ENCODE measurements at places on chromosomes 5 and 9.

DNA sequence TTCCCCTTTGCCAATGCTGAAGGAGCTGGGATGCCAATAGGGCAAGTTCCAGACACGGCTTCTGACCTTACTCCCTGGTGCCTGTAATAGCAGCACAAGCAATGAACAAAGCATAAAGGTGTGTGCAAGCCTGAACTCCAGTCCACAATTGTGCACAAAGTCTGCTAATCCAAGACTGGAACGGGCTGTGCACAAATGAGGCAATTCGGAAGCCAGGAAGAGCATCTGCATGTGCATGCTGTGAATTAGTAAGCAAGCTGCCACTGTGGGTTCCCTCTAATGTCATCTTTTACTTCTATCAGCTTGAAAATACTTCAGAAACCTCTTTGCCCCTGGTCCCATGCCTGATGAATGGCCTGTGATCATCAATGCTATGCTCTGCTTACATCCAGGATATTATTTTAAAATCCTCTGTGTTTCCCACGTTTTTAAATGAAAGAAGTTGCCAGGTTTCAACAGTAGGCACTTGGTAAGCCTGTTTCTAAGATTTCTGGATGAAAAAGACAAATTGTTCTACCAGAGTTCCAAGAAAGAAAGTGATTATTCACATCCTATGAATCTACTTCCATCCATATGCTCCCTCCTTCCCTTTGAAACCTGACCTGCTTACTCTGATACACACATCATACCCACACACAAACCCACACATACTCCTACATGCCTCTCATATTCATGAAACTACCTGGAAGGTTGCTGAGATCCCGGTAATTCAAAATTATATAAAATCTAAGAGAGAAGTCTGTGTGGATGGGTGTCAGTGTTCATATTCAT is 165.7 kb downstream of the KCTD16 start:
- DNase-seq, result no peak

DNA sequence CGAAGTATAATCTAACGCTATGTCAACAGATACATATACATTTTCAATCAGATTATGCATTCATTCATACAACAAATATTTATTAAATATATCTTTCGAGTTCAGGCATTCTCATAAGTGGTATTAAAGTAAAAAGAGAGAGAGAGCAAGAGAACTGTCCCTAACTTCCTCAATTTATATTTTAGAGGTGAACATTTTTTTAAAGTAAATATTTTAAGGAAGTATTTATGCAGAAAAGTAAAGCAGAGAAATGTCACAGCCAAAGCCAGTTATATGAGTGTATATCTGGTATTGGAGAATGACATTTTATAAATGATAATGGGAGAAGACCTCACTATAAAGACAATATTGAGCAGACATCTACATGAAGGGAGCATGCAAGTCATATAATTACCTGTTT is 667.3 kb upstream of the CDH9 start:
- DNase-seq, result no peak

DNA sequence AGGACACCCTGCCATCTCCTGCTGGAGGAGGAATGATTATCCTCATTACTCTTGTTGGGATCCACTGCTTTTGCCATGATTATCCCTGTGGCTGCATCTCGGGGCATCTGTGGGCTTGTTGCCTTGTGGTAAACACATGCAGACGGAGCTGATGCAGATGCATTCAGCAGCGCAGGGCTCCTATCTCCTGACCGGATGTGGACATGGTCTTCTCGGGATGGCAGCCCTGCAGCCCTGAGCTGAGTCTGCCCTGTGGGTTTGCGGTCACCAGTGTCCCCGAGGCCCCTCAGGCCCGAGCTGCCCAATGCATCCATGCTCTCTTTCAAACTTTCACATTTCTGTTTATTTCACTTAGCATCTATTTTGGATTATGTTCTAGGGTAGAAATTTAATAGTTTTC is 250.4 kb upstream of the IRX1 start:
- no peak for DNase-seq

DNA sequence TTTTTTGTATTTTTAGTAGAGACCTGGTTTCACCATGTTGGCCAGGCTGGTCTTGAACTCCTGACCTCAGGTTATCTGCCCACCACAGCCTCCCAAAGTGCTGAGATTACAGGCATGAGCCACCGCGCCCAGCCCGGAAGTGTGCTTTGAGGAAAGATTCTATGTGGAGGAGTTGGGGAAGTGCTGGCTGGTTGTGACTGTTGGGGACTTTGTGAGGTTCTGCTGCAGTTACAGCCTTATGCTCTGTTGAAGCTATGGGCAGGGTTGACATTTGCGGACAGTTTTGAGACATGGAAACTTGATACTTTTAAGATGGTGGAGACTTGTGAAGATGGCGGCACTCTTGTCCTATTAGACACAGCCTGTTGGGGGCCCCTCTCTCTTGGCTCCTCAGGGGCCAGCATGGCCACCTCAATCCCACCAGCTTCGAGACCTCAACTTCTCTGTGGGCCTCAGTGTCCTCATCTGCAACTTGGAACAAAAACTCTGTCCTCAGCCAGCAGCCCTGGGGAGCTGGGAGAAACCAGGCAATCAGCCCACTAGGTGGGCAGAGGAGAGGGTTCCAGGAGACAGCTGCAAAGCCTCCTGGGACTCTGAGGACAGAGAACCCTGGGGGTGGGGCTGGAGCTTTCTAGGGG is 24.9 kb downstream of the C9orf50 start:
- DNase-seq, result peak; percentile 65

GRCh38 chr5:125411744-125412560 is 665.5 kb upstream of the ZNF608 start:
- no peak for DNase-seq

DNA sequence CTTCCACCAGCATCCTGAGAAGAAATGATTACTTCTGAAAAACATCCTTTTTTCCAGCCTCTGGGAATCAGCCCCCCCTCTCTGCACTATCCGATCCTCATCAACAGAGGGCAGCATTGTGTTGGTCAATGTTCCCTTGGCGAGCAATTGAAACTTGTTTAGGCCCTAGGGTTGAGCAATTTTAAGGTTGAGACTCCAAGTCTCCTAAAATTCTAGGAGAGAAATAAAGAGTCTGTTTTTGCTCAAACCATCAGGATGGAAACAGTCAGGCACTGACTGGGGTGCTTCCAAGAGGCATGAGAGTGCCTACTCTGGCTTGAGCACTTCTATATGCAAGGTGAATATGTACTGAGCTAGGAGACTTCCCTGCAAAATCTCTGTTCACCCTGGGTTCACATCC is 12.4 kb upstream of the CYFIP2 start:
- DNase-seq, result peak; percentile 79

- no peak for DNase-seq
These were observed 116.9 kb upstream of the SPOCK1 start for GRCh38 chr5:137616046-137616445.

- DNase-seq, result peak; percentile 54
These were observed 27.1 kb downstream of the LARP1 start for GRCh38 chr5:154782326-154782725.

DNA sequence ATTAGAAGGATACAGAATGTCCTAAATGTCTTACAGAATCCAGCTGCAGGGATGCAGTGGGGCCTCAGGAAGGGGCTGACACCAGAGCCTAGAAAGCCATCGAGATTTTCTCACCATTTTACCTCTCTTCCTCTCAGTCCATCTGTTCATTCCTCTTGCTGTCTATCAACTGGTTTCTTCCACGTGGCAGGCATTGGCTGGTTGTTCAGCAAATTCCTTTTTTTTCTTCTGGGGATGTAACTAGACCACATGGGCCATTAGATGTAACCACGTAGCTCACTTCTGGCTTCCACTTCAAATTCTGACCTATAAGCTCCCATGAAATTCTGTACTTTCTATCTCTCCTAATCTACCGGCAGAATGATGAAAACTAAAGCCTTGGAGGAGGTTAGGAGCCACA is 93.6 kb upstream of the MTAP start:
- DNase-seq, result no peak

GRCh38 chr5:180142021-180142765 is 66.8 kb downstream of the RASGEF1C start:
- DNase-seq, result no peak

GRCh38 chr5:63233911-63234310 is 655.3 kb downstream of the LRRC70 start:
- no peak for DNase-seq

- DNase-seq, result no peak
These were observed 39.9 kb downstream of the ATG10 start for GRCh38 chr5:82011761-82012160.

DNA sequence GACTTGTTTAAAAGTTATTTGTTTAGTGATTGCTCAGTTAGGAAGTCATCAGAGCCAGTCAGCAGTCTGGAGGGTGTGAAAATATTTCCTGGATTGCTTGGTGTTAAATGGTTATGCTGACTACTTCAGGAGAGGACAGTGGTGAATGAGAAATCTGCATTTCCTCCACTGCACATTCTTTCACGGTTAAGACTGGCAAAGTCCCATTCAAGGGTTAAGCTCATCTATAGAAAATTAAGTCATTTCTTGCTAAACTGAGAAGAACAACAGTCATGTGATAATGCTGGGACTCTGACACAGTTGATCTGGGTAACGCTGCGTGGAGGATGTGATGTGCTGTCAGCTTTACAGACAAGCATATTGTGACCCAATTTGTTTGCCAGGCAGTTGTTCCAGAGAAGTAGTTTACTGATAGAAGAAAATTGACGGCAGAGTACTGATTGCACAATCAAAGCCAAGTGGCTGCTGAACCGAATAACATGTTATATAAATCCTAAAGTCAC is 80.4 kb downstream of the GRAMD2B start:
- no peak for DNase-seq

GRCh38 chr9:19732441-19732951 is 56.3 kb downstream of the SLC24A2 start:
- no peak for DNase-seq

DNA sequence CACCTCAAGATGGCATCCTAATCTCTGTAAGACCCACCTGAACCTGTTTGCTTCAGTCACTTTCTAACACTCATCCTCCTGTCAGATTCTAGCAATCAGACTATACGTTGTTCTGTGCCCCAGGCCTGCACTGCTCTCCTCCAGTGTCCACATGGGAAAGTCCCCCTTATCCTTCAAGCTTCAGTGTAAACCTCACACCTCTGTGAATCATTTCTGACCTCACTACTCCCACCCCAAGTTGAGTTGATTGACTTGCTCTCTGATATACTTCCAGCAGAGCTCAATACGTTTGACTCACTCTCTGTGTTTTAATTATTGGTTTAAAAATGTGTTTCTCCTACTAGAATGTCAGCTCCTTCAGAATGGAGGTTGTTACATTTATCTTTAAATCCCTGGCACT is 240.2 kb downstream of the FBXL17 start:
- DNase-seq, result no peak
